ENCODE measurements at places on chromosomes 5 and 9.

DNA sequence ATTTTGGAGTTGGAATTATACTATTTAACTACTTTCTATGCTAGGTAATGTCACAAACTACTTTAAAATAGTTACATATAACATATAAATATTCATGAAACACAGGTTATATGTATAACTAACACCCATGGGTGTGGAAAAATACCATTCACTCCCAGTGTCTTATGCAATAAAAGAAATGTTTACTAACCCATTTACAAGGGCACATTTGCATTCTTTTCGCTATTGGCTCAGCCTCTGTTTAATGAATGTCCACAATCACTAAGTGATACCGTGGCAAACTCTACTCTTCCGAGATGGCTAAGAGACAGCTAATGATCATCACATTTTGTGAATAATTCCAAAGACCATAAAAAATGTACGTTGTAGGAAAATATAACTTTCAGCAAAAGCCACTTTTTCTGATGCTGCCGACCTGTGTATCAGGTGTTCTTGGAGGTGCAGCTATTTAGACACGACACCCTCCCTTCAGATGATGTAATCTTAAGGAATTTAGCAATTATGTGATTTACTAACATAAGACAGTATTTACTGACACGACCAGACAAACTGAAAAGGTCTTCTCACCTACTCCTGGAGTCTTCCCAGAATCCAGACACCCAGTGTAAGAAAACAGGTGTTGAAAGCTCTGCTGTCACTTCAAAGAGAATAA is 121.7 kb upstream of the FAM120A start:
- DNase-seq = no peak

- DNase-seq = no peak
These were observed 27.4 kb upstream of the SYNPO start for GRCh38 chr5:150612905-150613670.

DNA sequence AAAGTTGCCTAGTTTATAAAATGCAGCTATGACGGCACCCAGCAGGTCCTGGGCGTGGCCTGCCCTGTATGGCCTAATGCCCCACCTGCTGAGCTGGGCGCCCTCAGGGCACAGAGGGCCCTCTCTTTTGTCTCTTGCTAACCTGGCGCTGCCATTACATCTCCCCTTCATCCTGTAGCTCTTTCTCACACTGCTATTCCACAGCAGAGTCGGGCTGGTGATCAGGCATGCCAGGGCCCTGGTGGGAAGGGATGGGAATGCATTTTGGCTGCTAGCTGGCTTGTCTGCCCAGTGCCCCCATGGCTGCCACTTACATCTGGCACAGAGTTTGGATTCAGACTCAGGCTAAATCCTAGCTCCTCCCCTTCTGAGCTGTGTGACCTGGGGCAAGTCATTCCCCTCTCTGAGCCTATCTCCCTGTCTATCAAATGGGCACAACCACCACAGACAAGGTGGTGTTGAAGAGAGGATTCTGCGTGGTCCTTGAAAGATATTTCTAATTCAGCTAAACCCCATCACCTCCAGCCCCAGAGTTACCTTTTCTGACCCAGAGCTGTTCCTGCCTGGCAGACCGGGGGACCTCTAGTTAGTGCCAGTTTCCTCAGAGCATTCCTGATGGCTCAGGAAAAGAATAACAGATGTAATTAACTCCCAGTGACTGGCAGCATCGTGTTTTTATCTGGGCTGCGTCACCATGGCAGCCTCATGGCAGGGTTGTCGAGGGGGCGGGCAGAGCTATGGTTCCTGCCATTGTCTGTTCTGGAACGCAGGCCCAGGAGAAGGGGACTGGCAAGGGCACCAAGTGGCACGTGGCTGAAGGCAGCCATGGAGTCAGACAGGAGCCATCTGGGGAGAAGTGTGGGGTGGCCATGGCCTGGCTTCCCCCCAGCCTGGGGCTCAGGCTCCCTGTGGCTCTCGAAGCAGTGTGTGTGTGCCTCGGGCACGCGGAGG is 6.3 kb downstream of the PRR7 start:
- DNase-seq = no peak

GRCh38 chr9:78596346-78596745 is 299.4 kb downstream of the PSAT1 start:
- DNase-seq = no peak

DNA sequence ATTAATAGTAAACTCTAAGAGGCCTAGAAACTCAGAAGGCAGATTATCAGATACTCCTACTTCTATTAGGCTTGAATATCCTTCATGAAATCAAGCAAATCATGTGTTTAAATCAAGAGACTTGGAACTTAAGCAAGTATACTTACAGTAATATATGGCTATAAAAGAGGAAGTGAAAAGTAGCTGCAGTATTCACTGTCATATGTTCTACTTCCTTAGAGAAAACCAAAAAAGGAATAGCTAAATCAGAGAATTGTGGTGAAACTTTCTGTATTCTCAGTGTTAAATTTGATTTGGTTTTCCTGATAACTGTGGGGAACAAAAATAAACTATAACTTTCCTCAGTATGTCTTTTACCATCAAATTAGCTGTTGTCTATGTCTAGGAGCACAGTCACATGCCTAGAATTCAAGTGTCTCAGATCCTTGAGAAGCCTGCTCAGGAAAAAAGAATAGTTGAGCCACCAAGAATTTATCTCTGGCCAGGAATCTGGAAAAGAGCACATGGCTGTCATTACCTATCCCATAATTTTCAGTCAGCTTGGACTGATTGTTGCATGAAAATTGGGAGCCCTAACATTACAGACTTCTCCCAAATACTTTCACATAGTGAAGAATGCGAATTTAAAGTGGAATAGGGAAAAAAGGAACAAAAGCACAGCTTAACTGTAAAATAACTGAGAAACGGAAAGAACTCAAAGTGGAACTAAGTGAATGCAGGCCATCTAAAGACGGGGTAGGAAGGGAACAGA is 1.7 kb downstream of the FKBP15 start:
- DNase-seq = no peak

DNA sequence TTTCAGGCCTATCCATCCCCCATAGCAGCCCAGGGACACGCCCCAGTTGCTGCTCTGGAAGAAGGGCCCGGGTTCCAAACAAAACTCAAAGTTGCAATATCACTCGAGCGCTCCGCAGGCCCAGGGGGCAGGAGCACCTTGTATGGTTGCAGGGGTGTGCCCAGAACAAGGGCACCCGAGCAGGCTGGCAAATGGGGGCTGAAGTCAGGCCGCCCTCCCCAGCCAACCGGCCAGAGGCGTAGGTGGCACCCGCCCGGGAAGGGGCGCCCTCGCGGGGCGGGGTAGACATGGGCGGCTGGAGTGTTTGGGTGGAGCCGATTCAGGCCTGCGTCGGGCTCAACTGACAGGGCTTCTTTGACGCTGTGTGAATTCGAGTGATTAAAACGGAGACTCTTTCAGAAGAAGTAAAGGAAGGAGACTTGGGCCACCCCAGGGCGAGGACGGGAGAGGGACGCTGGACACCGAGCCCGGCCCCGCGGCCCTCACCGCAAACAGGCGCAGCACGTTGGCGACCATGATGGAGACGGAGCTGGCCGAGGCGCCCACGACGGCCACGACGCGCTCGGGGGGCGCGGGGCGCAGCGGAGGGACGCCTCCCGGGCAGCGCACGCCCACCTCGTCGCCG is 1.1 kb downstream of the GRM6 start:
- no peak for DNase-seq

DNA sequence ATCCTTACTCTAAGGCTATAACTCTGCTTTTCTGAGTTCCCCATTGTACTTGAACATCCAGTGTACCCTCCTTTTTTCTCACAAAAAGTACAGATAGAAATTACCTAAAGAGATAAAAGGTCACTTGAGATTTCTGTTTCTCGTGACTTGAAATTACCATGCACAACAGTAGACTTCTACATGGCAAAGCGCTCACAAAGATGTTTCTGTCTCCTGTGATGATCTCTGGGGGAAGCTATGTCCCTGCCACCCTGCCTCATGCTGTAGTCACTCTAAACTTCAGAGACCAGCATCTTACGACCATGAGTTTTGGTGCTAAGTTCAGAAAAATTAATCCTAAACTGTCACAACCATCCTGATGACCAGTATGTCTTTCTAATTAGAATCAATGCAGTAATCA is 36.2 kb downstream of the NFIB start:
- no peak for DNase-seq

DNA sequence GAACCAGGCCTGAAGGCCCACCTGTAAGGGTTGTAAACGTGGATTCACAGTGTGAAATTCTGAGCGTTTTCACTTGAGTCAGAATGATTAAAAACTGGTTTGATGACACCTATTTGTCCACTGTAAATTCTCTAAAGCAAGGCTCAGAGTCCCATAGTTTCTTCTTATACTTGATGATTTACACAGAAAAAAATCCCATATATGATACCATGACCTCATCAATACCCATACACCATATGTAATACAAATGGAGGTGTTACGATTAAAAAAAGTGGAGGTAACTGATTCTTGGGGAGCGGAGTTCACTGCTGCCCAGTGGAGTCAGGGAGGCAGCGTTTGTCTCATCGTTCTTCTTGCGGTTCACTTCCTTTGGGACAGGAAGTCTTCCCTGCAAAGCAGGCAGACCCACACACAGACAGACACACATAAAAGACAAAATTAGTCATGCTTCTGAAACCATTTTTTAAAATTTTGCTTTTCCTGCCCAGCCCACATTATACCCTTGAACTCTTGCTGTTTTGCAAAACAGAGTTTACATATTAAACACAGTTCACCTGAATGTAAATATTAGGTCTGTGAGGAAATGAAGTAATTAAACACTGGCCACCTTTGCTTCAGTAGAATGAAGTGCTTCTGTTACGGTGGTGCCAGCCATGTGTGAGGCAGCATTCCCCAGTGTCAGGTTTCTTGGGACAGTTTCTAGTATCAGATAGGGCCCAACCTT is 26.2 kb downstream of the NREP start:
- no peak for DNase-seq

GRCh38 chr5:77957931-77958521 is 181.9 kb upstream of the TBCA start:
- DNase-seq = peak; percentile 82

GRCh38 chr9:16092142-16093091 is 539.6 kb downstream of the CCDC171 start:
- DNase-seq = peak; percentile 70

GRCh38 chr9:129910628-129911567 is 75.6 kb downstream of the USP20 start:
- DNase-seq = no peak

- DNase-seq = no peak
These were observed 139.0 kb downstream of the RFX3 start for GRCh38 chr9:3386753-3387152.

DNA sequence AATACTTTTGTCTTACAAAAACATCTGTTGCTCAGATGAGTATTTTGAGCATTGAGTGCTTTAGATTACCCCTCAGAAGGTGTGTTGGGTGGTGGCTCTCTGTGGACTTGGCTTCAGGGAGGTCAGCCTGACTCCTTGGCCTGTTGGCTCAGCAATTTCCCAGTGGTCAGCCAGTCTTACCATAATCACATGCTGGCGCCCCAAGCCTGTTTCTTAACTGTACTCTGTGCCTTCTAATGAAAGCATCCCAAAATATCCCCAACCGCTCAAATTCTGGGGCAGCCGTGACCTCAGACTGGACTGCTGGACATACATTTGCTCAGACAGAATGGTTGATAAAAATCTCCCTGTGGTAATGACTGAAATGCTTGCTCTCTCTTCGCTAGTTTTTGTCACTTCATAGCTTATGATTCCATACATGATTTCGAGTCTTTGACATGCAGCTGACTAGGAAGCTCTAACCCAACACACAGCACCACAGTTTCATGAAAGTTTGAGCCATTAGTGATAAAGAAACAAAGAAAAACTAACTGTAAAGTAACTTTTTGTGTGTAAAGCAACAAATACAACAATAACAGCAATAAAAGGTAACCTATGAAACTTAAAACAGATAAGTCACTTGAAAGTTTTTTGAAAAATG is 562.2 kb upstream of the MEF2C start:
- DNase-seq = no peak

DNA sequence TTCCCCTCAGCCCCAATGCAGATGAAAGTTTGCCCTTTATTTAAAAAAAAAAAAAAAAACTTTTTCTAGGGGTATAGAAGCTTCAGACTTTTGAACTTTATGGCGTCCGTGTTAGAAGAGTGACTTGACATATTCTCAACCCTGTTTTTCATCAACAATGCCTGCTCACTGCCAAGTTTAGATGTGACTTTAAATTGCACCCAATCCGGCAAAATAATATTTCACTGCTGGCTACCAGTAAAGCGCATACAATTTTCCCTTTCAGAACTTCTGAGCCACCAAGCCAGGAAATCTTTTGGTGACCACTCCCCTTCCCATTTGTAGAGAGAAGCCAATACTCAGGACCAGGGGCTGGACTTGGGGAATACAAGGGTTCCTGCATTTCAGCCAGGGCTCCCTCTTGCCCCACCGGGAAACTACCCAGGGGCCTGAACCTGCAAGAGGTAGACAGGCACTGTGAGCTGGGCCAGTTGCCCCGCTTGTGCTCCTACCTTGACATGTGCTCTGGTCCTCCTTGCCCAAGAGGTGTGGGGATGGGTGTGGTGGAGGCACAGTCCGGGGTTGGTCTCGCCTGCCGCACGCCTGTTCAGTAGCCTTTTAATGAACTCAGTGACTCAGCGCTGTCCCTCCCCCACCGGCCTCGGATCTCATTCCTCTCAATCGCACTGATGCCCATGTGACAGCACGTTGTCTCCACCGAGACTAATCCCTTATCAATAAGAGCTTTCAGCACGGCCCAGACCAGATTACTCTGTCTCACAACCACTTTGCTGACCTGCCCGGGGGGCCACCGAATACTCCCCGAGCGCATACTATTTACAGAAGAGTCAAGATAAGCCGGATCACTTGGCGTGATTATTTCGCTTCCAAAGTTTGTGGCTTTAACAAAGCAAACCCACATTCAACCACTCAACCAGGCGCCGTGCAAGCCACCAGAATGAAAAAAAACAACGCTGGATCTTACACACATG is 226.4 kb downstream of the DCP2 start:
- peak; percentile 75 for DNase-seq

GRCh38 chr9:117394655-117395054 is 20.2 kb downstream of the ASTN2 start:
- no peak for DNase-seq

- DNase-seq = no peak
These were observed 38.4 kb upstream of the RNF130 start for GRCh38 chr5:180109920-180110319.

GRCh38 chr5:174187481-174187880 is 142.0 kb downstream of the NSG2 start:
- no peak for DNase-seq

DNA sequence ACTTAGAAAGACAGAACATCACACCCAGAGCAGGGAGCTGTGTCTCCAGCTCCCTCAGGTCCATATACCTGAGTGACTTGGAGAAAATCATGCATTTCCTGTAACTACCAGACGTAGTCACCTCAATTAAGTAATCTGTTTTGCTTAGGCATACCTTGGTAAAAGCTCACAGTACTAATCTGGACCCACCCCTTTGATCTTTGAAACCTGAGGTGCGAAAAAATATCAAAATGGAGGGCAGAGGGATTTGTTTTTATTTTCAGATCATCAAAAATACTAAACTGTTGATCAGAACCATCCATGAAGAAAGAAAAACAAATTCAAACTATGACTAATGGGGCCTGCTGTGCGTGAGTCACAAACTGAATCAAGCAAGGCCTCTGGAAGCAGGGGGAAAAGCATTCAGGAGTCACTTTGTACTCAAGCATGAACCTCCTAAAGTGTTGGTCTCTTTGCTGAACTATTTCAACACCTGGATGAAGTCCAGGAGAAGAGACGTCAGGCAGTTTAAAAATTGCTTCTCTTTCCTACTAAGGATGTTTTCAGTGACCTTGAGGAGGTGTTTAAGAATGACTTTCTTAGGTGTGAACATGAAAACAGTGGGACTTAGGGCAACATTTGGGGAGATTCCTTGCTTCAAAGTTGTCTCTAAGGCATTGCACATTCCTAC is 76.3 kb downstream of the MUSK start:
- no peak for DNase-seq

GRCh38 chr9:112794731-112795130 is 44.2 kb downstream of the SNX30 start:
- DNase-seq = no peak
